Hypothalamus (tissue), 51 donors: ENCODE measurements at places on chromosomes 1 and 21.
A peak's percentile ranks its signal among the peaks of the same experiment; 100 is the strongest.

GRCh38 chr1:92536211-92536979, 49.7 kb upstream of the GFI1 start:
- DNase-seq = no peak

DNA sequence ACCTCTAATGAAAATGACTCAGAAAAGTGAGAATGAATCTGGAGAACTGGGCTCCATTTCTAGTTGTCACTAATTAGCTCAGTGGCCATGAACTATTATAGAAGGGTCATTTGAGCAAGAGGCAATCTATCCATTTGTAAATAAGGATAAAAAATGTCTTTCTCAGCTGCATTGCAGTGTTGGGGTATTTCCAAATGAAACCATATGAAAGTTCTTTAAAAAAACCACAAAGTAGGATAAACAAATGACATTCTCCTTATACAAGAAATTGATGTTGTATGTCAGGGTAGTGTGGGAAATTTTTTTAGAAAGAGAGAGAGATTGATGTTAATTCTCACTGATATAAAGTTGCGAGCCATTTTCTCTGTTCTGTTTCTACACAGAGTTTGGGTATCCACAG, 26.0 kb downstream of the FMO3 start:
- DNase-seq = no peak

DNA sequence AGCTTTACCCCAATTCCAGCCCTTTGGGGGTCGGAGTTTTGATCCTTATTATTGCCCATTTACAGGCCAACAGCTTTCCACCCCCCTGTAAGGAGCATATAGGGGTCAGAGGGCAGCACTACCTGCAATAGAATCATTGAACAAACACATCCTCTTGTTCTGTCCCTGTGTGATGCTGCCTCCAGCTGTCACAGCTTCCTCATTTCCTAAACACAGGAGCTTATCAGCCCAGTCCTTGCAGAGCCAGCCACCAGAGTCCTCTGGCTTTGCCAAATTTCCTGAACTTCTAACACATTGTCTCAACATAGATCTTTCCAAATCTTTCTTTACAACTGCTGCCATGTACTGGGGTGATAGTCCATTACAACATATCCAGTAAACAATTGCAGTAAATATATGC, 32.8 kb upstream of the PTBP2 start:
- DNase-seq = peak; percentile 2

- no peak for DNase-seq
These were observed 56.7 kb upstream of the PUM1 start for GRCh38 chr1:31122101-31122735.

DNA sequence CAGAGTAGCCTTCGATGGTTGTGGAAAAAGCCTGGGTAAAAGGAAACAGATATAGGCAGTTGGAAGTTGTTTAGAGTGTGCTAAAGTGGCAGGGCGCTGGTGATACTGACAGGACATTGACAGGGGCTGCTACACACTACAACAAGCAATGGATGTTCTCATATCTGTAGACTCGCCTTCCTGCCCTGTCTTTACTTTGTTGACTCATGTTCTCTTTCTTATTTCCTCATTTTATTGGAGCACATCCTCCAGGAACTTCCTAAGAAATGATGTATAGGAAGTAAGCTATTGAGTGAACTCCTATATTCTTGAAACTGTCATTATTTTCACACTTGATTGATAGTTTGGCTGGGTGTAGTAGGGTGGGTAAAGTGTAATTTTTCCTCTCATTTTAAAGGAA, 51.0 kb downstream of the C4BPA start:
- DNase-seq = no peak

GRCh38 chr1:27835046-27835445, 4.5 kb downstream of the PPP1R8 start:
- no peak for DNase-seq

DNA sequence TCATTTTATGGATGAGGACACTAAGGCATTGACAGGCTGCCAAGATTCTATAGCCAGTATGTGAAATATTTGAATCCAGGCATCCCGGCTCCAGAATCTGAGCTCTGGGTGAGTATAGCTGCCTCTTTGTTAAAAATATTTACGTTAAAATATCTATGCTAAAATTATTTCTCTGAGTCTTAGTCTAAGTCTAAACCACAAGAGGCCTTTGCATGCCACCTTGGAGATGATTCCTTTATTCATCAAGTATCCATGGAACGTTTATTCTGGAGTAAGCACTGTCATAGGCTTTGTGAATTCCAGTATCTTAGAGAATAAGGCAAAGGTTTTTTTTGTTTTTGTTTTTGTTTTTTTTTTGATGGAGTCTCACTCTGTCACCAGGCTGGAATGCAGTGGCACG, 116.4 kb downstream of the GREM2 start:
- DNase-seq = no peak

- DNase-seq = no peak
These were observed 306.7 kb downstream of the NPHP4 start for GRCh38 chr1:5685446-5686040.

DNA sequence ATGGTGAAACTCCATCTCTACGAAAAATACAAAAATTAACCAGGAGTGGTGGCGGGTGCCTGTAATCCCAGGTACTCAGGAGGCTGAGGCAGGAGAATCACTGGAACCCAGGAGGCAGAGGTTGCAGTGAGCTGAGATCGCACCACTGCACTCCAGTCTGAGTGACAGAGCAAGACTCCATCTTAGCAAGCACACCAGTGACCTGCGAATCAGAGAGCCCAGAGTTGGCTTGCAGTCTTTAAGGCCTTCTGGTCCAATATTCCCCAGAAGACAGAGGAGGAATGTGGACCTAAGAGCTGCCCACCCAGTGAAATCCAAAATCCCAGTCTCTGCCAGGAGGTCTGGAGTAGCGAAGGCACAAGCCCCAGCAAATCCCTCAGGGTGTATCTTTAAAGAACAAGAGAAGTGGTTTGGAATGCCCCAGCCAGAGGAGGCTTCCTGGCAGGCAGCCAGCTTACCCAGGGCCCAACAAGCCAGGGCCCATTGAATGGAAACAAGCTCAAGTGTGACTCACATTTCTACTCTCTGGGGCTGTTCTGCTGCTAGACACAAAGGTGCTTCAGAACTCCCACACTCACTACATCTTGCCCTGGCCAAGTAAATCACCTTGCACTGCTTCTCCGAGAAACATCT, 23.9 kb downstream of the GPR161 start:
- no peak for DNase-seq

- DNase-seq = no peak
These were observed 11.9 kb downstream of the GBP5 start for GRCh38 chr1:89260566-89261255.

- no peak for DNase-seq
These were observed at the start of gene SH2D1B for GRCh38 chr1:162412002-162412401. SH2D1B (minus strand) TSS chr1:162412136; CDS start chr1:162412016, 120 bp downstream.
